Gastrocnemius medialis (tissue), 4 donors: ENCODE measurements at places on chromosomes 7 and 10. TPM values are rescaled to one million over a fixed set of nuclear protein-coding genes. Genes with fewer than 3 reads are reported as not detected.

The ADRA2A gene
- total RNA-seq, result 0.94 TPM

The STK31 gene
- total RNA-seq, result not detected

The ABCB4 gene
- total RNA-seq, result 2.3 TPM

The TRIM50 gene
- not detected for total RNA-seq

The GNAT3 gene
- total RNA-seq, result not detected

The LIPK gene
- not detected for total RNA-seq

The SLC18A3 gene
- not detected for total RNA-seq

The AGR3 gene
- total RNA-seq, result not detected

The AQP1 gene
- total RNA-seq, result 81.9 TPM

The STAG3 gene
- 0.13 TPM for total RNA-seq

The TAS2R3 gene
- total RNA-seq, result not detected

The ANKRD61 gene
- total RNA-seq, result 0.39 TPM

The ANKRD7 gene
- not detected for total RNA-seq

The ADCY1 gene
- 0.42 TPM for total RNA-seq

The NME8 gene
- not detected for total RNA-seq

The CHST3 gene
- total RNA-seq, result 11.5 TPM

The CALHM1 gene
- not detected for total RNA-seq

The RGR gene
- not detected for total RNA-seq

The LLCFC1 gene
- not detected for total RNA-seq

The ACTR3C gene
- 0.27 TPM for total RNA-seq

The ALOX5 gene
- 4.0 TPM for total RNA-seq

The ZNF365 gene
- not detected for total RNA-seq

The LIPJ gene
- total RNA-seq, result not detected

The PAPSS2 gene
- total RNA-seq, result 6.2 TPM

The FAM180A gene
- total RNA-seq, result 1.9 TPM

The MRLN gene
- 172 TPM for total RNA-seq

The STARD3NL gene
- 18.1 TPM for total RNA-seq

The CHST12 gene
- total RNA-seq, result 11.3 TPM

The TUBAL3 gene
- total RNA-seq, result not detected

The ACHE gene
- 59.5 TPM for total RNA-seq

The PTPRZ1 gene
- total RNA-seq, result not detected

The PNLIPRP3 gene
- total RNA-seq, result not detected

The HMX2 gene
- total RNA-seq, result not detected

The ZNF282 gene
- total RNA-seq, result 24.1 TPM

The FBXO24 gene
- not detected for total RNA-seq

The DRGX gene
- not detected for total RNA-seq

The GNGT1 gene
- not detected for total RNA-seq

The GDF10 gene
- 0.20 TPM for total RNA-seq

The ARHGEF35 gene
- total RNA-seq, result 0.76 TPM

The ZNF33A gene
- total RNA-seq, result 17.5 TPM

The STRA8 gene
- not detected for total RNA-seq

The C7orf57 gene
- not detected for total RNA-seq

The NANOS1 gene
- total RNA-seq, result 13.4 TPM

The CYP2C19 gene
- not detected for total RNA-seq

The CTAGE8 gene
- not detected for total RNA-seq

The DNA2 gene
- total RNA-seq, result 1.0 TPM

The DPYSL4 gene
- 0.31 TPM for total RNA-seq

The VSTM4 gene
- total RNA-seq, result 4.0 TPM

The CFAP43 gene
- not detected for total RNA-seq

The ELOVL3 gene
- total RNA-seq, result not detected

The CREB5 gene
- 0.90 TPM for total RNA-seq

The HHEX gene
- 1.8 TPM for total RNA-seq

The NOS3 gene
- 3.5 TPM for total RNA-seq

The C10orf67 gene
- total RNA-seq, result not detected
